Myometrial cell (primary cell): ENCODE measurements at places on chromosomes 13 and 19. TPM values are rescaled to one million over a fixed set of nuclear protein-coding genes. Genes with fewer than 3 reads are reported as not detected.

Gene MCF2L
- total RNA-seq = not detected in 2 replicates

Gene PAK4
- total RNA-seq = 14.7 and 23.2 TPM in 2 replicates

Gene ZNF66
- 0.18 and 3.5 TPM in 2 replicates for total RNA-seq

Gene KCNN4
- 0.89 and 1.7 TPM in 2 replicates for total RNA-seq

Gene MBD3L2
- total RNA-seq = not detected in 2 replicates
